Activated CD8-positive, alpha-beta memory T cell treated with anti-CD3 and anti-CD28 coated beads for 1 hour (primary cell): ENCODE measurements at places on chromosomes 6 and 20.

DNA sequence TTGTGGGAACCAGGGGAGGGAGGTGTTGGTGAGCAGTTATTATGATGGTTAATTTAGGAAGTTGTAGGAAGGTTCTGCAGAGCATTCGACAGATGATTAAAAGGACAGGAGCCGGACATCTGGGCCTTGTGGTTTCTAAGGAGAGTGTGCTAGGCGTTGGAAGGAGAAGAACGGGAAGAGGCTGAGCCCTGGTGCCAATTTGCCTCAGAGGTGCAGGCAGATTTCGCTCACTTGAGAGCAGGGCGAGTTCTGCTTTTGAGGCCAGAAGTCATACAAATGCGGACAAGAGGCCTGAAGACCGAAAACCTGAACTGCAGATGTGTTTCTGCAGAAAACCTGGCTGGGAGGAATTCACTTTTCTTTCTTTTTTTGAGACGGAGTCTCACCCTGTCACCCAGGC is 30.5 kb upstream of the RPS6KA2 start:
- no peak for DNase-seq

DNA sequence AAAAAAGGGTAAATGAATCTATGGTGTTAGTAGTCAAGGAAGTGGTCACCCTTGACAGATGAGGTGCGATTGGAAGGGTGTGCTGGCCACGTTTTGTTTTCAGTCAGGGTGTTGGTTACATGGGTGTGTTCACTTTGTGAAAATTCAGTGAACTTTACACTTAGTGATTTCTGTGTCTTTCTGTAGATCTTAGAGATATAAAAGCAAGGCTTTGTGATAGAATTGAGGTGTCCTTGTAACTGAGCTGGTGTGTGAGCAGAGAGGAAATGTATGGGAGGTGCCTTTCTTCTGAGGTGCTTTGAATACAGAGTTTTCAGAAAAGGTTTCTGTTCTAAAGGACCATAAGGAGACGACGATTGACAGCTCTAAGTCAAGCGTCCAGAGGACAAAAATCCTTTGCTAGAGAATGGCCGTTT is 90.5 kb downstream of the SAMD3 start:
- DNase-seq: peak; percentile 5

- DNase-seq: no peak
Observed at GRCh38 chr20:23569570-23569969, 1.3 kb upstream of the CST9L start.

GRCh38 chr6:29552512-29553051 is 7.0 kb downstream of the UBD start:
- DNase-seq: no peak

- peak; percentile 28 for DNase-seq
Observed at GRCh38 chr6:41531591-41532582, 14.3 kb upstream of the FOXP4 start.

DNA sequence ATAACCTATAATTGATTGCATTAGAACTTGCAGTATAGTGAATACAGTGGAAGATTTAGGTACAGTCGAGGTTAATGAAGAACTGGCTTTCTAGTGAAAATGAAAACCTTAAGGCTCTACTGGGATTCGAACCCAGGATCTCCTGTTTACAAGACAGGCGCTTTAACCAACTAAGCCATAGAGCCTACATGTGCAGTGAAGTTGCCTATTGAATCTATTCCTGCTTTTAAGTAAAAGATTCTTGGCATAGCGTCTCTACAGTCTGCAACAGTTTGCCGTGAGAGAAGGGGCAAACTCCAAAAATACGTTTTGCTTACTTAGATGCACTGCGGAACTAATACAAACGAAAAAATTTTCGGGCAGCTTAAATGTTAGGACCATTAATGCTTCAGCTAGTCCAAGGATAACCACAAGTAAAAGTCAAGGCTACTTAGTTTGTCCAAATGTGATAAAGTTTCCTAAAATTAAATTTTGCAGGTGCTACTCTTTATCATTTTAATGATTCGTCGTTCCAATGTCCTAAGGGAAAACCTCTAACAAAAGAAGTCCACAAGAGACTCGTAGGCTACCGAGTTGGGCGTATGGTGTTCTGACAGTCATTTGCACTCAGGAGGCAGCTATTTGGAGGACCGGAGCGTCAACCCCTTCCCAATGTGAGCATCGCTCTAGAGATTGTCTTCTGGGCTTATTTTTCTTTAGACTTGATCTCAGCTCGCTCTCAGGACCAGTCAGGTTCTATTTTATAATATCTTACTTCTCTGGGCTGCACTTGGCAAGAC is 31.3 kb upstream of the ZSCAN23 start:
- DNase-seq: no peak

- DNase-seq: no peak
Observed at GRCh38 chr20:32560989-32561830, 23.9 kb downstream of the NOL4L start.
